Activated T-helper 1 cell treated with Interleukin-2 at 50 U/mL for 16 hours (primary cell): ENCODE measurements at places on chromosomes 2 and 18.

GRCh38 chr2:23925702-23926289 lies 1.1 kb downstream of the ATAD2B start:
- peak; percentile 37 for DNase-seq

GRCh38 chr2:163374282-163374681 lies 361.5 kb downstream of the FIGN start:
- DNase-seq, result no peak

GRCh38 chr2:13227578-13227977 lies 510.8 kb downstream of the TRIB2 start:
- DNase-seq, result no peak

DNA sequence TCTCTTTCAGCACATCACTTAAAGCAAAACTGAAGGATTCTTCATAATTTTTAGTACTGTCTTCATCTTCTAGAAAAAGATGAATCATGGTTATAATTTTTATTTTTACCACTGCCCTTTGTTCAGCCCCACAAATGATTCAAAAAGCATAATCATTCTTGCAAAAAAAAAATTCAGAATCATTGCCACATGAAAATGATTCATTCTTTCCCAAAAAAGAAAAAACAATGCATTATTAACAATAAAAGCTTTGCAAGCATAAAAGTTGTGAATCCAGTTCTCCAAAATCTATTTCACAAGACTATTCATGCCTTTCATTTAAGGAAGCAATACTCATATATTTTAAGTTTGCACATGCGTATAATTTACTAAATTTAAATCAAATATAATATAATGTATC lies 204.8 kb downstream of the RBM43 start:
- DNase-seq, result no peak

GRCh38 chr2:192146069-192147015 lies 48.4 kb downstream of the TMEFF2 start:
- no peak for DNase-seq

DNA sequence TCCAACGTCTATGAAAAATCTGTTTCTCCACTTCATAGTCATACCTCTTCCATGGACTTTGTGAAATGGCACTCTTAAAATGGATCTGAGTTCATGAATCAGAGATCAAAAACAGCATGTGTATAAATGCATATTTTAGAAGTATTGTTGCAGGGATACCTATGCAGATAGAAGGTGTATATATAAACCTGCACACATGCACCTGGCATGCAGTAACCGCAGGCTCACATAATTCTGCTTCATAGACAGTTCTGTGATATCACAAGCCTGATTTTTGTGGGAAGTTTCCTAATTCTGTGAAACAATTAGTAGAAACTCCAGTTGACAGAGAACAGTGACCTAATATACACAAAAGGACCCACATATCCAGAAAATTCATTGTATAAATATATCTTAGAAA lies 421.7 kb downstream of the TGIF1 start:
- DNase-seq, result no peak

DNA sequence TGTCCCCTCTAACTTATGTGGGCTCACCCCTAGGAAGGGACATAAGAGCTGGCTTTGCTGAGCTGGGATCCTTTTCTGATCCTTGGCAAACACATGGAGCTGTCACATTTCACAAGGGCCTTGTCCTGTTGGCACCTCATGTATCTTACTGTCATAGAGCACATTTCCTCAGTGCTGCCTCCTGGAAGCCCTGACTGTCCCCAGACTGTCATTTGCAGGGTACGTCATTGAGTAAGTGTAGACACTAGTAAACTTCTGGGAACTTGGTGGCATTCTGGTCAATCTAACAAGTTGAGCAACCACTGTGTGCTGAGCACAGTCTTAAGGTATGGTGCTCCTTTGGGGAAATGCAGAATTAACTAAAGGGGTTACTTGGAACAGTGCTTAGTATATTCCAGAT lies 94.5 kb upstream of the IL1R2 start:
- DNase-seq, result no peak

GRCh38 chr2:1051075-1051474 lies 100.4 kb downstream of the SNTG2 start:
- no peak for DNase-seq

DNA sequence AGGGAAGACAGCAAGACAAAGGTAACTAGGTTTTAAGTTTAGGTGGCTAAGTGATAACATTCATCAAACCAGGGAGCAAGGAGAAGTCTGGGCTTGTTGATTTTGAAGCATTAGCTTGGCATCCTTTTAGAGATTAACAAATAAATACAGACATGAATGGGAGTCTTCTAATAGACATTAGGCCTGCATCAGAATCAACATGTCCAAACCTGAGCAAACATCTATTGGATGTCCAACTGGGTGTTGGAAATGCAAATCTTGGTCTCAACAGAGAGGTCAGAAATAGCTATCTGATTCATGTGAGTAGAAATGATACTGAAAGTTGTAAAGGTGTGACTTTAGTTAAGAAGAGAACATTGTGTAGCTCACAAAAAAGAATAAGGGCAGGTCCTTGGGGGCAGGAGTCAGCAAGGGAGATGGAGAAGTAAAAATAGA lies 85.5 kb upstream of the RND3 start:
- DNase-seq, result no peak

DNA sequence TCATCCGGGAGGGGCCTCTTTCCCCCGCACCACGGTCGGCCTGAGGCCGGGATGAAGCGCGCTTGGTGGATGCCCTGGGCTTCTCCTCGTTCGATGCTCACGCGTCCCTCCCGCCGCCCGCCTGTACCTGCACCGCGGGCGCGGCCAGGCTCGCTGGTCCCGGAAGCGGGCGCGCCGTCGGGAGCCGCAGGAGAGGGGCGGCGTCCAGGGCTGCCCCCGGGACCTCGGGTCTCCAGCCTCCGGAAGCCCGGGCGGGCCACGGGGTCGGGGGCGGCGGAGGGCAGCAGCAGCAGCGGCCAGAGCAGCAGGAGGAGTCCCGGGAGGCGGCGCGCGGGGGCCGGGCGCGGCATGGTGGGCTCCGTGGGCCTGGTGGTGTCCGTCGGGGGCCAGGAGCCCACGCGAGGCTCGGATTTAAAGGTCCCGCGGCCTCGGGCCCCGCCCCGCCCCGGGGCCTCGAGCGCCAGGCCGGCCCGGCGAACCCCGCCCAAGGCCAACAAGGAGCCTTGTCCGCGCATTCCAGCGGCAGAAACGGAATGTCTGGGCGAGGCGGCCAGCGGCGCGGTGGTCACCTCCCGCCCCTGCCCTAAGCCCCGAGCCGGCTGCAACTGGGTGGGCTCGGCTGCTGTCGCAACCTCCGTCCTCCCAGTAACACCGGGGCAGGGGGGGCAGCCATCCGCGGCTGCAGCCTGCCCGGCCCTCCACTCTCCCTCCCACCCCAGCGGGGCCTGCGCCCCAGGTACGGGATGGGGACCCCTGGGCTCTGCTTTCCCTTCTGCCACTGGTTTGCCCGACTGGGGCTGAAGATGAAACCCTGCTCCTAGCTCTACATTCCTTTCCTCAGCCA lies at the start of gene MATN3:
TSS of gene MATN3 (minus strand) at position 387 of the 844 bp plus-strand sequence. CDS start at position 350, 37 bp downstream.
- no peak for DNase-seq
